ENCODE measurements at places on chromosomes 5 and 9. TPM values are rescaled to one million over a fixed set of nuclear protein-coding genes. Genes with fewer than 3 reads are reported as not detected.

DNA sequence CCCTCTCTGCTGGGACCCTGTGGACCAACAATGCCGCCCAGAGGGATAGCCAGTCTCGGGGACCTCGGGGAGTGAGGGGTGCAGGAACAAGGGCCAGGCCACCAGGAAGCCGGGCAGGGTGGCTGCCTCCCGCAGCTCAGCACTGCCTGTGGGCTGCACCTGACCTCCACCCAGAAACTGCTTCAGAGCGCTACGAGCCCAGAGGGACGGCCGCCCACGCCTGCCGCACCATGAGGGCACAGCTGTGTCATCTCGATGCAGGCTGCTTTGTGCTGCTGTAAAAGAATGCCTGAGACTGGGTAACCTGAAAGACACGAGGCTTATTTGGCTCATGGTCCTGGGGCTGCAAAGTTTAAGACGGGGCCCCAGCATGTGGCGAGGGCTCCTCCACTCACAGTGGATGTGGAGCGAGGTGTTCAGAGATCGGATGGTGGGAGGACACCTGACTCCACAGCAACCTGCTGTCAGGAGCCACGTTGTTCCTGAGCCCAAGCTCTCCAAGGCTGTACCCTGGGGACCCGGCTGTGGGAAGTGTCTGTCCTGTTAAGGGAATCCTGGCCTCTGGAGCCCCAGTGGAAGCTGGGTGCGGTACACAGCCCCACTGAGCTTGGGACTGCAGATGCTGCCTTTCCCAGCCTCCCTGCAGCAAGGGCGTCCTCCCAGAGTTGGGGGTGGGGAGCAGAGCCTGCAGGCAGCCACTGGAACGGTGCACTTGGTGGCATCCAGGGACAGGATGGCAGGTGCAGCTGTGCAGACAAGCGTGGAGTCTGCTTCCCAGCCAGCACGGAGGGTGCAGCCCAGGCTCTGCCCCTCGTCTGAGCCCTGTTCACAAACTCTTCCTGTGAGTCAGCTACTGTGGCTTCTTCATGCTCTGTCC, 11.8 kb upstream of the ZDHHC11 start:
- DNase-seq = no peak

GRCh38 chr9:132077881-132078698, 1.6 kb downstream of the MED27 start:
- DNase-seq = peak; percentile 76

- DNase-seq = peak; percentile 61
These were observed 71.6 kb upstream of the XPA start for GRCh38 chr9:97768746-97769145.

GRCh38 chr5:172079876-172080275, 73.4 kb upstream of the FBXW11 start:
- no peak for DNase-seq

The PCDHB5 gene
- 8.7 TPM for total RNA-seq

The NXNL2 gene
- total RNA-seq = 1.6 TPM

Data from astrocyte (in vitro differentiated cells and primary cell).